ENCODE measurements at places on chromosomes 4 and X. TPM values are rescaled to one million over a fixed set of nuclear protein-coding genes. Genes with fewer than 3 reads are reported as not detected.

GRCh38 chrX:7108030-7108429, 39.5 kb upstream of the STS start:
- no peak for DNase-seq

DNA sequence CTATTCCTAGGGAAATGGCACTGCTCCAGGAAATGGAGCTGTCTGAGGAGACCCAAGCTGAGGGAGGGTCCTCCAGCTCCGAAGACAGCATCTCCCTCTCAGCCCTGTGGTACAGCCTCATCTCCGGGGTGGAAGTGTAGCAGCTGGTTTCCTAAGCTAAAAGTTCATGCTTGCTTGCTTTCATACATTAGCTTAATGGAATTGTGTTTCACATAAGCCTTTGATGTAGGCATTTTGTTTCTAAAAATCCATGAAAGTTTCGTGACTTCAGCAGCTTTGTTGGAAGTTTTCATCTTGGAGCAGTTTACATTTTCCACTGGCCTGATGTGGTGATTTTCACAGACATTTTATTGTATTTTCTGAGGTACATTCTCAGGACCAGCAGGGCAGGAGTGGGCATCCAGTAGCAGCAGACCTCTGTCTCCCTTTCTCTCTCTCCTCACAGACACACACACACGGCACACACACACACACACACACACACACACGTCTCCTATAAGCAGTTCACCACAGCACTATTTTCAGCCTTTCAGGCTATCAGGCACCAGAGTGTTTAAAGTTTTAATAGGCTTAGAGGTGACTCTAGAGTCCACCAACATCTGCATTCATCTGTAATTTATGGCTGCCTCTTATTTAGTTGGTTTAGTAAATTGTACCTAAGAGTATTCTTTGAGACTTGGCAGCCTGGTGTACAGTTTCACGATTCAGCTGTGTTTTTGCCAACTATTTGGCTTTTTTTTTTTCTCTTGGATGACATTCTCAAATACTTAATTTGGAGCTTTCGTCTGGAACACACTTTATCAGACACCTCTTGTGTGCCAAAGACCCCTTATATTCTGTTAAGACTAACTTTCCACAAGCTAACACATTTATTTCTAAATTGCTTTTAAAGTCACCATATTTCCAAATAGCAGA, 225.8 kb upstream of the SFRP2 start:
- no peak for DNase-seq

PCSK1N gene
- 1.9 TPM for total RNA-seq

TMPRSS11A gene
- not detected for total RNA-seq
